ENCODE measurements at places on chromosomes 2 and 18.

DNA sequence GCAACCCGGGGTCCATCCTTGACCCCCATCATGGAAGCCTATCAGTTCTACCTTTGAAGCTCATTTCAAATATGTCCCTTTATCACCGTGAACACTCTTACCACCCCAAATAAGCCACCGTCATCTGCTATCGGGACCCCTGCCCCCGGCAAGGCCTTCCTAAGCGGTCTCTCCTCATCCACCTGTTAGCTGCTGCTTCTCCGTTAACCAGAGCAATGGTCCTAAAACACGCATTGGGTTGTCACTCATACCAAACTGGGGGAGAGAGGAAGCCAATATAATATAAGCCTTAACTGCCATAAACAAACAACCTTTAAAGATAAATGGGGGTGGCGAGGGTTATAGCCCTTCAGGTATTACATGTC, 680 bp downstream of the ASNSD1 start:
- no peak for DNase-seq

DNA sequence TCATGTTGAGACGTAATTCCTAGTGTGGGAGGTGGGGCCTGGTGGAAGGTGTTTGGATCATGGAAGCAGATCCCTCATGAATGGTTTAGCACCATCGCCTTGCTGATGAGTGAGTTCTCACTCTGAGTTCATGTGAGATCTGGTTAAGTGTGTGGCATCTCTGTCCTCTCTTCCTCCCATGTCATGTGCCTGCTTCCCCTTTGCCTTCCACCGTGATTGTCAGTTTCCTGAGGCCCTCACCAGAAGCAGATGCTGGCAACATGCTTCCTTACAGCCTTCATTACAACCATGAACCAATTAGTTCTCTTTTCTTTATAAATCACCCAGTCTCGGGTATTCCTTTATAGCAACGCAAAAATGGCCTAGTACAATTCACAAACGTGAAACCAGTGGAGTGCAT, 14.6 kb upstream of the MCM6 start:
- no peak for DNase-seq

DNA sequence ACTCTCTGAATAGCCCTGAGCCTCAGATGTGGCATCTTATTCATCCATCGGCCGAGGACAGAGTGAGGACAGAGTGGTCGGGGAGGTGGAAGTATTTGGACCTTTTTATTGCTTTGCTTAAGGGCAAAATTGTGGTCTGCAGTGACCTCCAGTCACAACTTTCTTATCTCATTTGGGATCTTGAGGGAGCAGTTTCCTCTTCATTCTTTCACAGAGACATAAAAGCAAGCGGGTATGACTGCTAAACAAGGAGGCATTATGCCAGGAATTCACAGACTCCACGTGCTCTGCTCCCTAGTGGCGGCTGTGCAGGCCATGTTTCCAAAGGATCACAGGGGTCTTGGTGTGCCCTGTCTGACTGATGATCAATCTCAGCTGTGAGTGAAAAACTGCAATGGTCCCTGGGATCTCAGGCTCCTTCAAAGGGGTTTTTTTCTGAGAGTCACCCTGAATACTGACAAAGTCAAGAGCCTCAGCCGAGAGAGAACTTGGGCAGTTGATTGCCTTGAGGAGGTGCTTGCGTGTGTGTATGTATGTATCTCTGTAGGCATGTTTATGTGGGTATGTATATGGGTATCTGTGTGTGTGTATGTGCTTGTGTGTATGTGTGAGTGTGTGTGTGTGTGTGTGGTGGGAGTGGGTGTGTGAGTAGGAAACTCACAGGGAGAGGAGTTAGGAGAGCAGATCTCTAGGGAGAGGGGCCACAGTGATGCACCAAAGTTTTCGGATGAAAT, 47.7 kb downstream of the RAPGEF4 start:
- DNase-seq, result peak; percentile 99

- DNase-seq, result peak; percentile 82
Measured at GRCh38 chr2:218896501-218897393, 16.1 kb downstream of the WNT10A start.

DNA sequence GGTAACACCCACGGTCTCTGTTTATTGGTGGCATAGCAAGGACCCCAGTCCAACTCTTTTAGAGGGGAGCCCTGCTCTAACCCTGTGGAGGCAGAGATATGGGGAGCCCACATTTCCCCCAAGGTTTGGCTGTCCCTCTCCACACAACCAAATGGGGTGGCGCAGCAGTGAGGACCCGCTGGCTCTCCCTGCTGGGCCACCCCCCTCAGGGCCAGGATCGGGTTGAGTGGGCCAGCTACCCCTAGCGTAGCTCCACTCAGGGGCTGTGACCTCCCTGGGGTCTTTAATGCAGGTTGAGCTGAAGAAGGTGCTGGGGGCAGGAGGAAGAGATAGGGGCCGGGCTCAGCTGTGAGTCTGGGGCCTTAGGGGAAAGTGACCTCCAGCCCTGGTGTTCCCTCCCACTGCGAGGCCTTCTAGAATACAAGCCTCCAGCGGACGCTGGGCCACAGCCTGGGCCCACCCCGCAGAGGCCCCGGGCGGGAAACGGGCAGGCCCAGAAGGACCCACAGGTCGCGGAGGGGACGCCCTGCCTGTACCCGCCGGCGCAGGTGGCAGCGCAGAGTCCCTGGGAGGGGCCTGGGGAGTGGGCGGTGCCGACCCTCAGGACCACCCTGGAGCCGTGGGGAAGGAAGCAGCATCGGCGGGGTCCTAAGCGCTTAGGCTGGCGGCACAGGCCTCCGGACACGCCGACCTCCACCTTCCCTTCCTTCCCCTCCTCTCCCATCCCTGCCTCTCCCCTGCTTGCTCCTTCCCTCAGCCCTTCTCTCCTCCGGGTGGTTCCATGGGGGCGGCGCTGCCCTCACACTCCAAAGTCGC, 9.6 kb downstream of the CROCC2 start:
- no peak for DNase-seq

- DNase-seq, result no peak
Measured at GRCh38 chr2:66443186-66443978, 8.5 kb downstream of the MEIS1 start.

GRCh38 chr2:105380432-105381100, 18.3 kb downstream of the FHL2 start:
- DNase-seq, result no peak

GRCh38 chr2:218876562-218877219, 4.0 kb upstream of the WNT10A start:
- DNase-seq, result peak; percentile 71

GRCh38 chr2:47638430-47638829, 144.5 kb upstream of the MSH6 start:
- DNase-seq, result no peak

DNA sequence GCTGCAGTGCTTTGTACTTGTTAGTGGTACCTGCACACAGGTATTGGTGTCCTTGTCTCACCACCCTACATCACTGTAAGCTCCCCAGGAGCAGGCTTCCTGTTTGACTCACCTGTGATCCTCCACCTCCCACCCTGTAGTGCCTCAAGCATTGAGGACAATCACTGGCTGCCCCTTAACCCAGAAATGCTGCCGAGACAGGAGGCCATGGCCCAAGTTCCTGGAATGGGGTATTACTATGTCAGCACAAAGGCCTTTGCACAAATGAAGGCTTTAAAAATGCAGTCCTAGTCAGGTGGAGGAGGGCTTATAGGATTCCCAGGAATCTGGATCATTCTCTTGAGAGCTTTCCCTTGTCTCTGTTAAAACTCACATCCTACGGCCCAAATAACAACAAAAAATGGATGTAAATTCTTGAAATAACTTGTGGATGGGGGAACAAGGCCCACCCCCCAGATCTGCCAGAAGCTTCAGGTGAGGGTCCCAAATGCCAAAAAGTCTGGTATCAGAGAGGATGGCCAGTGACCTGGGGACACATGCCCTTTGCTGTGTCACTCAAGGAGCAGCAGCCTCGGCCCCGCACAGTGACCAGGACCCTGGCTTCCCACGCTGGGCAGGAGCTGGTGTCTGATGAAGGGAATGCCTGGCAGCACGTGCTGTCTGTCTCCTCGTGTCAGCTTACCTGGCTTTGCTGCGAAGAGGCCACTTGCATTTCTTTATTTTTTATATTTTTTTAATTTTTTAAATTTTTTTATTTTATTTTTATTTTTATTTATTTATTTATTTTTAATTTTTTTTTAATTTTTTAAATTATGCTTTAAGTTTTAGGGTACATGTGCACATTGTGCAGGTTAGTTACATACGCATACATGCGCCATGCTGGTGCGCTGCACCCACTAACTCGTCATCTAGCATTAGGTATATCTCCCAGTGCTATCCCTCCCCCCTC, 3.7 kb upstream of the IL37 start:
- DNase-seq, result no peak

All from A172 (cell line).